Activated CD8-positive, alpha-beta memory T cell treated with anti-CD3 and anti-CD28 coated beads for 4 hours (primary cell): ENCODE measurements at places on chromosomes 5 and 9.

DNA sequence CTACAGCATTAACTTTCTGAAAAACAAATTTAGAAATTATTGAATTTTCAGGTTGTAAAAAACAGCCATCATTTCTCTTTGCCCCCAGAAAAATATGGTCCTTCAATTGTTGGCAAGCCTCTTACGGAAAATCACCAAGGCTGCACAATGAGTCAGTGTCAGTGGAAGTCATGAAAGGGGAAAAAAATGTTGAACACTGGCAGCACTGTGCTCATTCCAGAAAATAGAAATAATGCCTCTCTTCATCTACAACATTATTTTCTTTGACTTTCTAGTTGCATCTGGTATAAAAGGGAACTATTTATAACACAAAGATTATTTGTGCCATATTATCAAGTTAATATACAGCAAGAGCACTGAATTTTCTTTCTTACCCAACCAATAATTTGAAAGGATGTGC lies 26.7 kb upstream of the STK32A start:
- DNase-seq = no peak

DNA sequence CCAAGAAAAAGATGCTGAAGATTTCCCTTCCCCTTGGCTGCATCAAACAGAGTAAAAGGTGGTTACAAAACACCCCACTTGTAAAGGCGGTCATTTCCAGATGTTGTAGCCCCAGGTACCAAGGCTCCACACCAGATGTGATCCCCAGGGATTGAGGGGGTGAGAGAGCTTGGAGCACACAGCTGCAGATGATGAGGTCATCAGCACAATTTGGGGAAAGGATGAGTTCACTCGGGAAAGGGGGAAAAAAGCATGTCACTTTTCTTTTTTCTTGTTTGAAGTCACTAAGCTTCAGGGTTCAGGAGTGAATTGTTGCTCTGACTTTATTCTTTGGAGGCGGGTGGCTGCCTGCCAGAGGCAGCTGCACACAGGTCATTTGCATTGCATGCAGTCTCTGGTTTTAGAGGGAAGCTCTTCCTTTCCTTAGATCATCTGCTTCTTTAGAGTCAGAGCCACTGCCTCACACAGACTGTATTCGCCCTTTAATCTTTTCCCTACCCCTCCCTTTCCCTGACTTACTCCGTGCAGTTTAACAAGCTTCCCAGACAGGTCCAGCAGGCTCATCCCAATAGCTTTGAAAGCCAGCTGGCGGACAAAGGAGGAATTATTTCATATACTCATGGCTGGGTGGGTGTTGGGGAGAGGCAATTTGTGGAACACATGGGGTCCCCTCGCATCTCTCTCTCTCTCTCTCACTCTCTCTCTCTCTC lies 409.3 kb upstream of the SLC24A2 start:
- no peak for DNase-seq

GRCh38 chr5:120614531-120615180 lies 150.6 kb downstream of the PRR16 start:
- no peak for DNase-seq

DNA sequence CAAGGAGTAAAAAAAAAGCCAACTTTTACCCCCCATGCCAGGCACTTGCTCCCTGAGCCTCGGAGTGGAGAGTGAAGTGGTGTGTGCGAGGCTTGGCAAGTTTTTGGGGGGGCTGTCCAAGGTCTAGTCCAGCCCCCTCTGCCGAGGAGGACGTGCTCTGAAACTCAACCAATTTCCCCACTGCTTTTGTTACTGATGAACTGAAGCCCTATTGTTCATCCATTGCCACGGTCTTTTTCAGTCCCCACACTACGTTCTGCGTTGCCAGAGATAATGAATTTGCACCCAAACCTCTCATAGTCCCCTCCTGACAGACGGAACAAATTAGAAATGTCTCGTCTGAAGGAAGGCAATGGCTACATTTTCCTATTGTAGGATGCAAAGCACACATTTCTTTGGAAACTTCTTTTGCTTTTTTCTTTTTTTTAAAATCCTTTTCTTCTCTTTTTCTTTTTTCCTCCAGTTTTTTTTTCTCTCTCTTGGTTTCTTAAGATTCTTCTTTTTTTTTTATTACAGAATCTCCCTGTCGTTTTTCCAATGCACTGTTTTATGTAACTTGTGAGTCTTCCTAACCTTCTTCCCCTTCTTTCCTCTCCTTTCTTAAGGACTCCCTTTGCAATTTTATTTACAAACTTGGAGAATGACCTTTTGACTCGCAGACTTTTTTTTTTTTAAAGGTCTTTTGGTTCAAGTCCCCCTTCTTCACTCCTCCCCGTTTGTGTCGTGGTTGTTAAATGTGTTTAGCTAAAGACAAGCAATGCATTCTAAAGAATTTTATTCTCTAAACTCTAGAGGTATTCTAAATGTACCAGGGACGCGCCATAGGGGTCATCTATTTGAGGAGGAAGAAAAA lies 209.5 kb downstream of the MEF2C start:
- DNase-seq = no peak

DNA sequence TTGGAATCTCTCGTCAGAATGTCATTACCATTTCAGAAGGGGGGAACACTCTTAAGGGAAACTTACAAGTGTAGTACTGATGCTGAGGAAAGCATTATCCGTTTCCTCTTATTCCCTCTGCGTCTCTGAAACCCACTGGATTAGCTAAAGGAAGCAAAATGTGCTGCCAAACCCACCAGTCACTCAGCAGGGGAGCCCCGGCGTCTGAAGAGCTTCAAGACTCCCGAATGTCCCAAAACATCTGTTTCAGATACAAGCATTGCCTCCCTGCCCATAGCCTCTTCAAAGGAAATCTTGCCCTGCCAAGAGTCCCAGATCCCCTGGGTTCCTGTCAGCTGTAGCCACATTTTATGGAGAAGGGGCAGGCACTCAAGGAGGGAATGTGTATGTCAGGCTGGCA lies 1.0 kb upstream of the HCN1 start:
- no peak for DNase-seq
